Natural killer cell (primary cell): ENCODE measurements at places on chromosomes 4 and X. TPM values are rescaled to one million over a fixed set of nuclear protein-coding genes. Genes with fewer than 3 reads are reported as not detected.
A peak's percentile ranks its signal among the peaks of the same experiment; 100 is the strongest.

DNA sequence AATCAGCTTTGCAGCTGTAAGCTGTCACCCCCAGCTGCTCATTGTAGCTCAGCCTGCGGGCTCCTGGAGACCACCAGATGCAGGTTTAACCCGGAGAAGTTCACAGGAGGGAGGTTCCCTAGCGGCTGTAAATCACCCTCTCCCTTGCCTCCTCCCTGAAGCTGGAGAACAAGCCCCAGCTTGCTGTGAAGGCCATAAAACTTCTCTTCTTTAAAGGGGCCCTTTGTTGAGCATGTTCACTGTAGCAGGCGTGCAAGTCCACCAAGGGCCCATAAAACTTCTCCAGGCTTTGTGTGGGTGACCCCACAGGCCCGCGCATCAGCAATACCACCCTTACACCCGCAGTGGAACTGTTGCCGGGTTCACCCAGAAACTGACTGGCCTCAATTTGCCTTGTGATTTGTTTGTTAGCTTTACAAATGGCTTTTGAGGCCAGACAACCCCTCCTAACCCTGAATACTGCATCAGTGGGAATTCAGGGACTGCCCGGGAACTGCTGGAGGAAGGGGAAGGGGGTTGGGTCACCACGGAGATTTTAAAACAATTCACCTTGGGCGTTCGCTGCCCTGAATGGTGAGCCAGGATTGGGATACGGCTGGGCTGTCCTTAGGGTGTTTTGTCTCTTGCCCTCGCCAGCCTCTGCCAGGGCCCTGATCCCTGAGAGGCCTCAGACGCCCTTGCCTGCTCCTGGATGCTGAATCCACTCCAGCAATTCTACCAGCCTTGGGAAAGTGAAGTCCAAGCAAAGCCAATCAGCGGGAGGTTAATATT, 49.5 kb upstream of the ATP6AP2 start:
- H3K27ac ChIP-seq, result no peak overlapping the region
- DNase-seq, result no peak
- H3K36me3 ChIP-seq, result no peaks in the 10 kb centered on the region
- no peaks in the 10 kb centered on the region for H3K4me1 ChIP-seq
- H3K4me3 ChIP-seq, result no peak overlapping the region
- no peaks in the 10 kb centered on the region for H3K27me3 ChIP-seq

DNA sequence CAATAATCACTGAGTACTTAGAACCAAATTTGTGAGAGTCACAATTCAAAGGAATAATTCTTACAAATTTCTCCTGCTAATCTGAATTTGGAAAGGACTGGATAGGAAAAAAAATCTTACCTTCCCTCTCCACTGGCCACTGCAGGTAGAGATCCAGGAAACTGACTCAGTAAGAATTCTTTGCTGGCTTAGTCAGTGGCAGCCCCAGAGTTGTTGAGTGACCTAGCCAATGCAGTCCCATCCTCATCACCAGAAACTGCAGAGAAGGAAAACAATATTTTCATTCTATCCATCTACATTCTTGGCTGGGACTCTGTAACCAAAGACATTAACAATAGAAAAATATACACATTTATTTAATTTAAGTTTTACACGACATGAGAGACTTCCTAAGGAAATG, 572.0 kb downstream of the ADGRL3 start:
- H3K27me3 ChIP-seq, result no peaks in the 10 kb centered on the region
- no peak overlapping the region for H3K4me3 ChIP-seq
- no peaks in the 10 kb centered on the region for H3K4me1 ChIP-seq
- no peak for DNase-seq
- H3K36me3 ChIP-seq, result no peaks in the 10 kb centered on the region
- no peak overlapping the region for H3K27ac ChIP-seq

GRCh38 chrX:48972220-48973164, 848 bp upstream of the KCND1 start:
- H3K27me3 ChIP-seq, result no peaks in the 10 kb centered on the region
- no peak for DNase-seq
- no peak overlapping the region for H3K27ac ChIP-seq
- peaks cover 15% of the 10 kb centered on the region for H3K36me3 ChIP-seq

- H3K4me3 ChIP-seq, result no peak overlapping the region
- peaks cover 4% of the 10 kb centered on the region for H3K4me1 ChIP-seq
- no peaks in the 10 kb centered on the region for H3K27me3 ChIP-seq
- DNase-seq, result no peak
Measured at GRCh38 chrX:13684361-13684760, 4.6 kb upstream of the RAB9A start.

GRCh38 chr4:186137196-186137794, 32.8 kb downstream of the FAM149A start:
- no peaks in the 10 kb centered on the region for H3K4me1 ChIP-seq
- no peak overlapping the region for H3K4me3 ChIP-seq
- no peaks in the 10 kb centered on the region for H3K36me3 ChIP-seq
- no peak for DNase-seq

Gene MAGEC3
- total RNA-seq, result not detected

Gene TEX13D
- total RNA-seq, result not detected

GRCh38 chr4:185836241-185837084, 24.5 kb upstream of the SORBS2 start:
- no peak overlapping the region for H3K27ac ChIP-seq
- DNase-seq, result no peak
- no peak overlapping the region for H3K4me3 ChIP-seq
- H3K27me3 ChIP-seq, result no peaks in the 10 kb centered on the region
- no peaks in the 10 kb centered on the region for H3K4me1 ChIP-seq

GRCh38 chr4:172497321-172497720, 671.3 kb upstream of the GALNT7 start:
- H3K27me3 ChIP-seq, result no peaks in the 10 kb centered on the region
- H3K4me3 ChIP-seq, result no peak overlapping the region
- H3K27ac ChIP-seq, result no peak overlapping the region

DNA sequence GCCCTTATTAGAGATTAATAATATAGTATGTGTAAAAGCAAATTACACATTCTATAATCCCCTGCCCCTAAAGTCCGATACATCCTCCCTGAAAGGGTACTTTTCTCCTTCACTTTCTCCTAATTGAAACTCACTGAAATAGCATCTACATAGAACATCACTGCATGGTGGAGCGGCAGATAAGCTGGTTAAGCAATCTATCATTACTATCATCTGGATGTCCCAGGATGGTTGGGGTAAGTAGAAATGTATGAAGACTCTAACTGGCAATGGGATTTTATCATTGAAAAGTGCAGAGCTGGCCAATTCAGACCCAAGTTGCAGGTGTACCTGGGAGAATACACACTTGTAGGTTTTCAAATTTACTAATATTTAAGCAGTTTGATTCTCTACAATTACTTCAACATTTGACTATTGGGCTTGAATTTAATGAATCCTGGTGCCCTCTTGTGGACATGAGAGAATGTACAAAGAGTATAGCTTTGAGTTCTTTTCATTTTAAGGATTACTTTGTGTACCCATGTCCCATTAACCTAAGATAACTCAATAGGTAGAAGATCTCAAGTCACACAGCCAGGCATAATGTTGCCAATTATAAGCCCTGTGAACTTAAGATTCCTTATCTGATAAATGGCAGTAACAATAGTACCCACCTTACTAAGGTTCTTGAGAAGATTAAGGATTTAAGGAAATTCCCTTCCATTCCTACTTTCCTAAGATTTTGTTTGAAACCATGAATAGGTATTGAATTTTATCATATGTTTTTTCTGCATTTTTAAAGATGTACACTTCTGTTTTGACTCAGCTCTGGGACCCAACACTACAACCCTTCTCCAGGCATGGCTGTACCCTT, 69.8 kb downstream of the SHROOM3 start:
- H3K27me3 ChIP-seq, result no peaks in the 10 kb centered on the region
- H3K36me3 ChIP-seq, result no peaks in the 10 kb centered on the region
- H3K4me3 ChIP-seq, result no peak overlapping the region
- H3K27ac ChIP-seq, result no peak overlapping the region
- DNase-seq, result peak; percentile 61
- H3K4me1 ChIP-seq, result no peaks in the 10 kb centered on the region

- no peak overlapping the region for H3K4me3 ChIP-seq
- H3K4me1 ChIP-seq, result peaks cover 4% of the 10 kb centered on the region
- no peak overlapping the region for H3K27ac ChIP-seq
Measured at GRCh38 chr4:42716996-42717395, 60.1 kb upstream of the ATP8A1 start.

DNA sequence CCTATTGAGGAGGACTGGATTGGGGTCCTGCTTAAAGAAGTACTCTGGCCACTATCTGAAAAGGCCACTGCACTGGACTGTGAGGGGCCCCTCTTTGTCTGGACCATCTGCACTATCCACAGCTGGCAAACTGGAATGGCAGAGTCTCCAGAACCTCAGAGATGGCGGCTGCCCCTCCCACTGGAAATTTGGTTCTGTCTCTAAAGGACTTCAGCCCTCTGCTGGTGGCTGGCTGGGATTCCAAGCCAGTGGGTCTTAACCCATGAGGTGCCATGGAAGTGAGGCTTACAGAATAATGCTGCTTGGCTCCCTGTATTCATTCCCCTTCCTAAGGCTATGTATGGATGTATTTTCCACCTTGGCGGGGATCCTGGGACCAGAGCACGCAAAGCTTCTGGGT, 41.6 kb upstream of the CYLC1 start:
- DNase-seq, result no peak
- no peaks in the 10 kb centered on the region for H3K4me1 ChIP-seq
- H3K27me3 ChIP-seq, result no peaks in the 10 kb centered on the region
- H3K27ac ChIP-seq, result no peak overlapping the region
- no peak overlapping the region for H3K4me3 ChIP-seq

- no peaks in the 10 kb centered on the region for H3K36me3 ChIP-seq
- H3K27ac ChIP-seq, result no peak overlapping the region
- no peaks in the 10 kb centered on the region for H3K4me1 ChIP-seq
- no peak for DNase-seq
- no peaks in the 10 kb centered on the region for H3K27me3 ChIP-seq
Measured at GRCh38 chr4:140867356-140867755, 111.2 kb upstream of the TBC1D9 start.

Gene SNCA
- total RNA-seq, result 2.0 TPM

GRCh38 chrX:63963095-63963784, 178.2 kb upstream of the ARHGEF9 start:
- H3K4me1 ChIP-seq, result no peaks in the 10 kb centered on the region
- H3K36me3 ChIP-seq, result no peaks in the 10 kb centered on the region
- H3K27ac ChIP-seq, result no peak overlapping the region
- DNase-seq, result no peak
- no peak overlapping the region for H3K4me3 ChIP-seq
- no peaks in the 10 kb centered on the region for H3K27me3 ChIP-seq

DNA sequence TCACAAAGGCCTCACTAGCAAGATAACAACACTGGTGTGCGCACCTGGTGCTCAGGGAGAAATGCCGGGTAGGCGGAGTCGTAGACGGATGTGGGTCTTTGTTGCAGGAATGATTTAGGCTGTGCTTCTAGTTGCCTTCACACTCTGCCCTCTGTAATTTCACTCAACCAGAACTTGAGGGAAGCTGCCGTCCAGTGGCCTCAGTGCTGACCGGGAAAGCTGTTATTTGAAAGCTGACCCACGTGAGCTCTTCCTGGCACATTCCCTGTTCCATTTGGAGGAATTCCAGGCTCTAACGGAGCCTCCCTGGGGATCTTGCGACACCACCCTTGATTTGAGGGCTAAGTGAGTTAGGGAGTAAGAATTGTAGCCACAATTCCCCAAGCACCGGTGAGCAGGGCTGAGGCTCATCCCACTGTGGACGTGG, 15.9 kb downstream of the SH3TC1 start:
- DNase-seq, result no peak
- no peaks in the 10 kb centered on the region for H3K27me3 ChIP-seq
- no peak overlapping the region for H3K4me3 ChIP-seq
- peaks cover under 1% of the 10 kb centered on the region for H3K4me1 ChIP-seq
